Vagina (tissue), 2 donors: ENCODE measurements at places on chromosomes 5 and 9.

DNA sequence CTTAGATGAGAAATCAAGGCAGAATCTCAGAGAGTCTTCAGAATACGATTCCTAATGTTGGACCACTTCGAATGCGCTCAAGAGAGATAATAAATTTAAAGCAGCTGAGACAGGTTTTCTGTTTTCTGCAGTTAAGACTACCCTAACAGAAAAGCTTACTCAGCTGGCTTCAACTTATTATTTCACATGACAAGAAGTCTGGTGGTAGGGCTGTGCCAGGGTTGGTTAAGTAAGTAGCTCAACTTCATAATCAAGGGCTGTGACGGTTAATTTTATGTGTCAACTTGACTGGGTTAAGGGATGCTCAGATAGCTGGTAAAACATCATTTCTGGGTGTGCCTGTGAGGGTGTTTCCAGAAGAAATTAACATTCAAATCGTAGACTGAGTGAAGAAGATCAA is 3.8 kb downstream of the GPR150 start:
- peaks cover 21% of the 10 kb centered on the region for H3K4me1 ChIP-seq
- H3K4me3 ChIP-seq, result no peak overlapping the region
- DNase-seq, result no peak
- no peaks in the 10 kb centered on the region for H3K27me3 ChIP-seq

DNA sequence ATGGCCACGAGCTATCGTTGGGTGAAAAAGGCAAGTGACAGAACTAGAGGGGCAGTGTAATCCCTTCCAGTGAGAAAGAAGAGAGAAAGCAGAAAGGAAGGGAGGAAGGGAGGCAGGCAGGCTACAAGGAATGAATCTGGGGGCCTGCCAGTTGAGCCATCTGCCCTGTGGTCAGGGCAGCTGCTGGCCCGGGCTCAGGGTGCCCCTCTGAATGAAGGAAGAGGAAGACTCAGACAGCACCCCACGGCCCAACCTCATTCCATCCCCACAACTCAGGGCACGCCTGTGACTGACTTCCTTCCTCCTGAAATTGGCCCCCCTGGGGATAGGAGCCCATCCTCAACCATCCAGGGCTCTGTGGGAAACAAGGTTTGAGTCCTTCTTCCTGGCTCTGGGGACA is 20.3 kb upstream of the FLT4 start:
- no peaks in the 10 kb centered on the region for H3K36me3 ChIP-seq
- no peak overlapping the region for H3K4me3 ChIP-seq
- peaks cover 6% of the 10 kb centered on the region for H3K4me1 ChIP-seq
- no peaks in the 10 kb centered on the region for H3K27me3 ChIP-seq
- no peak overlapping the region for H3K27ac ChIP-seq
- no peak for DNase-seq

GRCh38 chr9:121607434-121608167 is 43.8 kb upstream of the DAB2IP start:
- no peaks in the 10 kb centered on the region for H3K36me3 ChIP-seq
- H3K27ac ChIP-seq, result peak overlapping the region; percentile 2
- DNase-seq, result no peak
- H3K27me3 ChIP-seq, result no peaks in the 10 kb centered on the region

GRCh38 chr5:149114403-149115312 is 26.6 kb upstream of the ABLIM3 start:
- no peaks in the 10 kb centered on the region for H3K27me3 ChIP-seq
- no peak overlapping the region for H3K27ac ChIP-seq
- H3K4me3 ChIP-seq, result no peak overlapping the region
- H3K4me1 ChIP-seq, result no peaks in the 10 kb centered on the region

DNA sequence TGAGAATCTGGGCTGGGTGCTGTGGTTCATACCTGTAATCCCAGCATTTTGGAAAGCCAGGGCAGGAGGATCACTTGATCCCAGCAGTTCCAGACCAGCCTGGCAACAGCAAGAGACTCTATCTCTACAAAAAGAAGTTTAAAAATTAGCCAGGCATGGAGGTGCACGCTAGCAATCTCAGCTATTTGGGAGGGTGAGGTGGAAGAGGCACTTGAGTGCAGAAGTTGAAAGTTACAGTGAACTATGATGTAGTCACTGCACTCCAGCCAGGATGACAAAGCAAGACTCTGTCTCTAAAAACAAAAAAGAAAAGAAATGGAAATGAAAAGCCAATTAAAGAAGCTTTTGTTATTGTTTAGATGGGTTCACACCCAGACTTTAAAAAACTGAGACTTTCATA is 131.6 kb upstream of the RASA1 start:
- no peak overlapping the region for H3K27ac ChIP-seq
- H3K4me3 ChIP-seq, result no peak overlapping the region
- no peak for DNase-seq
- no peaks in the 10 kb centered on the region for H3K36me3 ChIP-seq

GRCh38 chr9:134357631-134358025 is 31.4 kb downstream of the RXRA start:
- H3K4me3 ChIP-seq, result no peak overlapping the region
- no peaks in the 10 kb centered on the region for H3K36me3 ChIP-seq
- peak overlapping the region; percentile 57 for H3K27ac ChIP-seq
- no peak for DNase-seq

GRCh38 chr9:133778336-133779013 is 40.3 kb upstream of the SARDH start:
- no peak overlapping the region for H3K27ac ChIP-seq
- no peak for DNase-seq
- no peaks in the 10 kb centered on the region for H3K4me1 ChIP-seq
- no peak overlapping the region for H3K4me3 ChIP-seq
- no peaks in the 10 kb centered on the region for H3K27me3 ChIP-seq
- H3K36me3 ChIP-seq, result peaks cover 26% of the 10 kb centered on the region

- H3K4me1 ChIP-seq, result peaks cover 48% of the 10 kb centered on the region
- peak overlapping the region; percentile 78 for H3K4me3 ChIP-seq
- DNase-seq, result no peak
- peak overlapping the region; percentile 99 for H3K27ac ChIP-seq
Observed at GRCh38 chr5:132962429-132963021, 909 bp downstream of the AFF4 start.

- no peak overlapping the region for H3K27ac ChIP-seq
- no peaks in the 10 kb centered on the region for H3K36me3 ChIP-seq
- H3K4me1 ChIP-seq, result no peaks in the 10 kb centered on the region
- H3K27me3 ChIP-seq, result no peaks in the 10 kb centered on the region
- no peak overlapping the region for H3K4me3 ChIP-seq
Observed at GRCh38 chr5:3380689-3381088, 214.9 kb upstream of the IRX1 start.

- H3K27me3 ChIP-seq, result no peaks in the 10 kb centered on the region
- H3K4me1 ChIP-seq, result no peaks in the 10 kb centered on the region
- H3K27ac ChIP-seq, result no peak overlapping the region
- no peaks in the 10 kb centered on the region for H3K36me3 ChIP-seq
- DNase-seq, result no peak
Observed at GRCh38 chr9:72280913-72281500, 84.0 kb downstream of the ZFAND5 start.

- no peak overlapping the region for H3K27ac ChIP-seq
- no peak overlapping the region for H3K4me3 ChIP-seq
- DNase-seq, result no peak
- peaks cover 19% of the 10 kb centered on the region for H3K4me1 ChIP-seq
- H3K36me3 ChIP-seq, result no peaks in the 10 kb centered on the region
Observed at GRCh38 chr5:124126504-124127217, 614.7 kb downstream of the CSNK1G3 start.

DNA sequence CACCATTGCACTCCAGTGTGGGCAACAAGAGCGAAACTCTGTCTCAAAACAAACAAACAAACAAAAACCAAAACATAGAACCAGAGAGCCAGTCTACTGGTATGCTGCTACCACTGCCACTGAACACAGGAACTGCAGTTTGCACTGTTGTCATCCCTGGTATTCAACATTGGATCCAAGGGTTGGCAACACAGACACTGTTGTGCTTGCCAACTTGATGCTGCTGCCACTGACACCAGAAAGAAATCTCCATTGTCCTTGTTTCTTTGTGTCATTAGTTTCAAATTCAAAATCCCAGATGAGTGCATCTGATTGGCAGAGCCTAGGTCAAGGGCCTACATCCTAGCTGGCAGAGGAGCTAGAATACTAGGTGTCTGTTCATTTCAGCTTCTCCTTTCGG is 16.2 kb downstream of the HINT1 start:
- H3K27me3 ChIP-seq, result no peaks in the 10 kb centered on the region
- no peak for DNase-seq
- no peak overlapping the region for H3K4me3 ChIP-seq
- H3K36me3 ChIP-seq, result no peaks in the 10 kb centered on the region

DNA sequence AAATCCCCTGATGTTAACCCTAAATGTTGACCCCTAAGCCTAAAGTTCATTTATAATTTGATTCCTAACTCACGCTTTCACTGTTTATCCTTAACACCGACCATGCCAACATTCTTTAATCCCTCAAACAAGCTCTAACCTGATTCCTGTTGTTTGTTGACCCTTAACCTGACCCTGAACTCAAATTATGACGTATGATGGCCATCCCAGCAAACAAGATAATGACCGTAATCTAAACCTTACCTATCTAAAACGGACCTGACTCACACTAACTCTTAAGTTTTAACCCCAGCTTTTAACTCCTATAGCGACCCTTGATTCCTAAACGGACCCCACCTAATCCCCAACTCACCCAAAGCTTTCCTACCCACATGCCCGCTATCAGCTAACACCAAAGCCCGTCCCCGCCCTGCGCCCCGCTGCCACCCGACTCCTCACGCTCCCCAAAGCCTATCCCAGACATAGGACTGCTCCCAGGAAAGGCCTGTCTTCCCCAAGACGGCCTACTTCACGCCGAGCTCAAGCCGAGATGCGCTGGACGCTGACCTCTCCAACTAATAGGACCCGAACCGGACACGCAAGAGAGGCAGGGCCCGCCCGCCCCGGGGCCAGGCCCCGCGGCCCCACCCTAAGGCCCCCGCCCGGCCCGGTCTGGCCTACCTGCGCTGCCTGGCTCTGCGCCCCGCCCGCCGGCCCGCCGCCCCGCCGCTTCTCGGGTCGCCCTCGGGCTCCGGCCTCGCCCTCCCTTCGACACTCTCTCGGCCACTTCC is 395 bp downstream of the TLN1 start:
- H3K4me3 ChIP-seq, result peak overlapping the region; percentile 84
- peak overlapping the region; percentile 89 for H3K27ac ChIP-seq
- peaks cover 61% of the 10 kb centered on the region for H3K4me1 ChIP-seq
- no peak for DNase-seq

- H3K27ac ChIP-seq, result no peak overlapping the region
- H3K27me3 ChIP-seq, result no peaks in the 10 kb centered on the region
- H3K4me3 ChIP-seq, result no peak overlapping the region
- DNase-seq, result no peak
- no peaks in the 10 kb centered on the region for H3K36me3 ChIP-seq
Observed at GRCh38 chr5:33235304-33235703, 205.5 kb upstream of the TARS1 start.

DNA sequence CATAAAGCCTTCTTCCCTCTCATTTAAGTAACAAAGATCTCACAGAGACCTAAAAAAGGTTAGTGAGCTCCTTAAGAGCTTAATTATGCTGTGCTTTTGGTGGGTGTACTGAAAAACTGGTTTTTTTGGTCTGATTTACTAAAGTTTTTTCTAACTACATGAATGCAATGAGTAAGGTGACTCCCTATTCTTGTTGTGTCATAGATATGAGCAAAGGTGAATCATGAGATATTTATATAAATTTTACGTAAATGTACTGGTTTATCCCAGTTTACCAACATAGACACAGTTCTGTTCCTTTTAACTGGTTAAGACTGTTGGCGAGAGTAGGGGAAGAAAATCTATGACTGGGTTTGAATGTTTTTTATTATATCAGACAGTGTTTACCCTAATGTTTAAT is 250.5 kb downstream of the NR2F1-AS1 start:
- no peaks in the 10 kb centered on the region for H3K36me3 ChIP-seq
- no peak overlapping the region for H3K27ac ChIP-seq
- no peaks in the 10 kb centered on the region for H3K27me3 ChIP-seq
- H3K4me3 ChIP-seq, result no peak overlapping the region
- H3K4me1 ChIP-seq, result no peaks in the 10 kb centered on the region

DNA sequence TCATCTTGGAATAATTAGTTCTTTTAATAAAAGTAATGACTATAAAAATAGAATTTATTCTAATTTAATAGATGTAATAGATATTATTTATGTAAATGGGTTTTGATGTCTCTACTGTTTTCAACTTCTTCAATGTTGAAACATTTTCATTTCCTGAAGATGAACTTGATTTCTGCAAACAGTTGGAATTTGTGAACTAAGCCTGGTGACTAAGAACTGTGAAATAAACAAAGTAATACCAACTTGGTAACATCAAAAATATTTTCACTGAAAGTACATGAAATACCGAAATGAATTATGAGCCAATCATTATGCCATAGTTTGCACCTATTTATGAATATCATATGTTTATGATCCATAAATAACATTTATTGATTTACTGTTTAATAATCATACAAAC is 143.8 kb upstream of the FGF10 start:
- no peak overlapping the region for H3K27ac ChIP-seq
- no peaks in the 10 kb centered on the region for H3K4me1 ChIP-seq
- H3K4me3 ChIP-seq, result no peak overlapping the region
- no peaks in the 10 kb centered on the region for H3K27me3 ChIP-seq

DNA sequence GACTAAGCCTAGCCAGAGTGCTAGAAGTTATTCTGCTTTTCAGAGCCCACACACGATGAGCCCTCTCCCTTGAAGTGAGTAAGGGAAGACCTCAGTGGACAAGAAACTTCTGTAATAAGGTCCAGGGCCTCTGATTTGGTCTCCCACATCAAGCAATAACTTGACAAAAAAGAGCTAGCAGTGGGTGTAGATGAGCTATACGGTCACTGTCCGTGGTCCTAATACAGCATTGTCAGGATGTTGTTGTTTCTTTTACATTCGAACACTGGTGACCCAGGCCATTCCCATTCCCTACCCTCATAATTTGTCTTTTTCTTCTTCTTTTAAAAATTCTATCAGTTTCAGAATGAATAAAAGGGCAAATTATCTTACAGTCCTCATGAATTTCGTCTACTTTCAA is 5.2 kb downstream of the PCSK1 start:
- peaks cover 9% of the 10 kb centered on the region for H3K4me1 ChIP-seq
- DNase-seq, result no peak
- H3K27ac ChIP-seq, result no peak overlapping the region

- H3K27ac ChIP-seq, result no peak overlapping the region
- no peaks in the 10 kb centered on the region for H3K27me3 ChIP-seq
- no peak overlapping the region for H3K4me3 ChIP-seq
- DNase-seq, result no peak
Observed at GRCh38 chr5:96597438-96598020, 64.6 kb upstream of the CAST start.

- DNase-seq, result no peak
- no peaks in the 10 kb centered on the region for H3K27me3 ChIP-seq
- H3K36me3 ChIP-seq, result no peaks in the 10 kb centered on the region
- no peak overlapping the region for H3K4me3 ChIP-seq
Observed at GRCh38 chr9:11199335-11199734, 586.5 kb upstream of the PTPRD start.

DNA sequence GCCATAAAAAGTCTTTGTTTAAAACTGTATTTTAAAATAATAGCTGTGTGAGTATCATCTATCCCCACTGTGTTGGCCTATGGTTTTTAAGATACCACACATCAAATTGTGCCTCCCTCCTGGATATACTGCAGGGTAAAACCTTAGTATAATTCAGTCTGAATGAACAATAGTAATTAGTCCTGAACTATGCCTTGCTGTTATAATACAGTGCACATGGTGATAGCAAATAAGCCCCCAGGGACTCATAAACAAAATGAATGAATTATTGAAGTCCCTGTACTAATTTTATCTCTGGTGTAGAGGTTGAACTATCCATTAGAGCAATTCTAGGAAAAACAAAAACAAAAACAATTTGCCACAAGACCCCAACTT is 142.7 kb upstream of the ADAMTSL1 start:
- no peaks in the 10 kb centered on the region for H3K27me3 ChIP-seq
- DNase-seq, result no peak
- H3K4me3 ChIP-seq, result no peak overlapping the region
- no peak overlapping the region for H3K27ac ChIP-seq
- no peaks in the 10 kb centered on the region for H3K4me1 ChIP-seq
- H3K36me3 ChIP-seq, result no peaks in the 10 kb centered on the region
